ENCODE measurements at places on chromosomes 3 and 15.
A peak's percentile ranks its signal among the peaks of the same experiment; 100 is the strongest.

DNA sequence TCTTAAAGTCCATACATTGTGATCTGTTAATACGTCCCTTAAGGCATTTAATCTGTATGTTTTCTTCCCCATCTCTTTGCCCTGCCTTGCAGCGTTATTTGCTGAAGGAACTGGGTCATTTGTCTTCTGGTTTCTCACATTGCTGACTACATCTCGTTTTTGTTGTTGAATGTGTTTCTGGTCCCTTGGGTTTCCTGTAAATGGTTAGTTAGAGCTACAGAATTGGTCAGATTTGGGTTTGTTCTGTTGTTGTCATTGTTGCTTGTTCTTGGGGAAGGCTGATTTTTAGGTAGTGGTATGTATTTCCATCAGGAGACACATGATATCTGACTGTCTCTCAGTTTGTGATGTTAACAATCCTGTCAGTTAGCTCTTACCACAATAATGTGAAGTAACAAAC is 27.0 kb upstream of the ITPKA start:
- no peak for DNase-seq

GRCh38 chr3:40310705-40311104 is 1.2 kb downstream of the EIF1B start:
- no peak for DNase-seq

- DNase-seq = no peak
Measured at GRCh38 chr3:147655236-147655635, 246.1 kb downstream of the ZIC1 start.

DNA sequence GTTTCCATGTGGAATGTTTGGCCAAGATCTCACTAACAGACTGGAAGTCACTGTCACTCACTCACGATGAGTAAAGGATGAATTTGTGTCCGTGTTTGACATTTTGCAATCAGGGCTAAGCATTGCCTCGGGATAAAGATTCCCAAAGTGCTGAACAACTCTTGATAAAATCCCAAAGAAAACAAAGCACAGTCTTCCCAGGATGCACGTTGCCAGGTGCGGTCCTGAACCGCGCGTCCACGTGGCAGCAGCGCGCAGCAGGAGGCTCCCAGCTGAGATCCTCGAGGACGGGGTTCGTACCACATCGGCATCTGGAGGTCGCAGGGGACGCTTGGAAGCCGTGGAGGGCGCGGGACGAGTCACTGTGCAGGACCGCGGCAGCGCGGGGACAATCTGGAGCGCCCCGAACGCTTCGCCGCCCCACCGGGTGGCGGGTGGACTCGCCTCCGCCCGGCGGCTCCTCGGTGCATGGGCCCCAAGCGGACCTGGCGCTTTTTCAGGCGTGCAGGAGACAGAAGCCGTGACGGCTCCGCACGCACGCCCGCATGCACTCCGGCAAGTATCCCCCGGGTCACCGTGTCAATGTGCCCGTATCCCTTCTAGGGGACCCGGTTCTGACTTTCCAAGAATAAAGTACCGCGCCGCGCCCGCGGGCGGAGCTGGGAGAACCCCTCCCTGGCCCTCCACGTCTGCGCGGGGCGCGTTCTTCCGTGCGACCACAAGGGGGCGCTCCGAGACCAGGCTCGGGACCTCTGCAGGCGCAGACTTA is 17.7 kb downstream of the CPN2 start:
- DNase-seq = no peak

GRCh38 chr3:120773932-120774331 is 31.4 kb downstream of the GTF2E1 start:
- no peak for DNase-seq

- DNase-seq = no peak
Measured at GRCh38 chr3:16024548-16024947, 149.9 kb upstream of the GALNT15 start.

DNA sequence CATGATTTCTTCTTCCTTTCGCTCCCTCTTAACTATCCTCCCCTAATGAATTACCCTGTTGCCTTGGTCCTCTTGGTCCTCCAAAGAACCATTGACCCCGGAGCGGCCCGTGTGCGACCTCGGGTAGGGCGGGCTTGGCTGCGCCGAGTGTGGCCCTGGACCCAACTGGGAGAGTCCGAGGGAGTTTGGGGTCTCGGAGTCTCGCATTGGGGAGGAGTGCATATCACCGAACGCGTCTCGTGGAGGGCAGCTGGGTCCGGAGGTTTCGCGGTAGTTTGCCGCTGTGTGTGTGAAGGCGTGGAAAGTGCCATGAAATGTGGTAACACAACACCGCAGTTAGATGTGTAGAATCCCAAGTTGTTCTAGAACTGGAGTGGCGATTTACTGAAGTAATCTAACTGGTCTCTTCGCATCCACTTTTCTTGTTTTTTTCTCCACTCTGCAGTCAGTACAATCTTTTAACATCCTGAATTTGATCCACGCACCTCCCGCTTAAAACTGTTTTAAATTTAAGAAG is 363 bp downstream of the GTF2E1 start:
- no peak for DNase-seq

DNA sequence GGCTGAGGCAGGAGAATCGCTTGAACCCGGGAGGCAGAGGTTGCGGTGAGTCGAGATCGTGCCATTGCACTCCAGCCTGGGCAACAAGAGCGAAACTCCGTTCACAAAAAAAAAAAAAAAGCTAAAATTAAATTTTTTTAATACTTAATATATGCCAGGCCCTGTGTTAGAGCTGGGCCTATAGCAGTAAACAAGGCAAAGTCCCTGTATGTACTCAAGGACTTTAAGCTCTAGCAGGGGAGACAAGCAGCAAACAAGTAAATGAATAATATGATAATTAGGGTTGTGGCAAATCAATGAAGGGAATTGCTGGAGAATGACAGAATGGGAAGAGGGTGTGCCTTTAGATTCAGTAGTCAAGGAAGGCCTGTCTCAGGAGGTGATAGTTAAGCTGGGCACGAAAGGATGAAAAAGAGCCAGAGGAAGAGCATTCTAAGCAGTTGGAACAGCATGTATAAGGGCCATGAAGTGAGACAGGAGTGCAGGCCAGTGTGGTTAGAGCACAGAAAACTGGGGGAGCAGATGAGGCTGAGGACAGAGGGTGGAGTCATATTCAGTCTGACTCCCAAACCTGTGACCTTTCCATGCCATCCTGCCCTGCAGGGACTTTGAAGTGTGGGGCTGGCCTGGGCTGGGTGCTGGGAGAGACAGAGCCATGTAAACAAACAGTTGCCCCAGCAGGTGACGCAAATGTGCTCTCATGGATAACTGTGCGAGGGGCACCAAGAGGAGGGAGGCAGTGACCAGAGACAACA is 6.6 kb upstream of the RAF1 start:
- DNase-seq = peak; percentile 5

- DNase-seq = no peak
Measured at GRCh38 chr3:191260431-191261303, 61.6 kb downstream of the OSTN start.

GRCh38 chr3:111607240-111607920 is 12.2 kb upstream of the ZBED2 start:
- DNase-seq = no peak

DNA sequence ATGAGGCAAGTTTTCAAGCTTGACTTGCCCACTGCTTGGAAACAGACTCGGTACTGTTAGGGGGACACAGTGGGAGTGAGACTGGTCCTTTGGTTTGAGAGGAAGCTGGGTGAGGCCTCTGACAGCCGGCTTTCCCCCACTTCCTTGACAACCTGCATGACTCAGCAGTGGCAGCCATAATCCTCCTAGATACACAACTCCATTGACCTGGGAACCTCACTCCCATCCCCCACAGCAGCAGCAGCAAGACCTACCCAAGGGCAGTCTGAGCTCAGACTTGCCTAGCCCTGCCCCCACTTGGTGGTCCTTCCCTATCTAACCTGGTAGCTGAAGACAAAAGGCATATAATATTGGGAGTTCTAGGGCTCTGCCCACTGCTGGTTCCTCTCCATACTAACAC is 1043.5 kb upstream of the ALCAM start:
- no peak for DNase-seq

DNA sequence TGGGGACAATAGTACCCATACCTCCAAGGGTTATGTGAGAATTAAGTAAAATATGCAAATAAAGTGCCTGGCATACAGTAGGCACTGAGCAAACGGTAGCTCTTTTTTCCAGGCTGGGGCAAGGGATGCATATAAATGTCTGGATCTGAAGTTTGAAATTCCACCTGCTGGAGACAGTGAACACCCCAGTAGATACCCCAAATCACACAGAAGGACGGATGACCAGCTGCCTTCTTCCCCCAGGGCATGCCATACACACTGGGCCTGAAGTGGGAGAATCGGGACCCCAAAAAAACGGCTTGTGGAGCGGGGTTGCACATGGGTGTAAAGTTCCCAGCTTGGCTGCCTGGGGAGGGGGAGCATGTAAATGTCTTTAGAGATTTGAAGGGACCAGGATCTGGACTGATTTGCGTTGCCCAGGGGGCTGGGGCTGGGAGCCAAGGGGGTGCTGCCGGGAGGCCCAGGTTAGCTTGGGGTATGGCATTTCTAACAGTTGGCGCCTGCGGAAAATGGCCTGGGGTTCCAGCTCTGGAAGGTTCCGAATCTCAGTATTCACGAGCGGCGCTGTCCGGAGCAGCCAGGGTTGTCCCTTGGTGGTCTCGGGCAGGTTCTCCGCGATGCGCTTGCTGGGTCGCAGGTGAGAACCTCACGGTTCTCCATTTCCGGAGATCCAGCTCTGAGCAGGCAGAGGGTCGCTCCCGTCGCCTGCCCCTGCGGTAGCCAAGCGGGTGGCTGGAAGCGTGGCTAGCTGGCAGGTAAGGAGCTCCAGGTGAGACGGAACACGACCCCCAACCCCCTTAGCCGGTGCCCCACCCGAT is 42.6 kb upstream of the POLG start:
- no peak for DNase-seq

GRCh38 chr3:4983739-4984510 is 4.7 kb downstream of the BHLHE40 start:
- DNase-seq = no peak

- DNase-seq = no peak
Measured at GRCh38 chr3:30455840-30456239, 150.6 kb upstream of the TGFBR2 start.

GRCh38 chr15:32716915-32717425 is 834 bp upstream of the GREM1 start:
- no peak for DNase-seq

- DNase-seq = peak; percentile 35
Measured at GRCh38 chr3:4999531-5000184, 20.4 kb downstream of the BHLHE40 start.

- DNase-seq = no peak
Measured at GRCh38 chr3:111218615-111219014, 147.0 kb downstream of the NECTIN3 start.

DNA sequence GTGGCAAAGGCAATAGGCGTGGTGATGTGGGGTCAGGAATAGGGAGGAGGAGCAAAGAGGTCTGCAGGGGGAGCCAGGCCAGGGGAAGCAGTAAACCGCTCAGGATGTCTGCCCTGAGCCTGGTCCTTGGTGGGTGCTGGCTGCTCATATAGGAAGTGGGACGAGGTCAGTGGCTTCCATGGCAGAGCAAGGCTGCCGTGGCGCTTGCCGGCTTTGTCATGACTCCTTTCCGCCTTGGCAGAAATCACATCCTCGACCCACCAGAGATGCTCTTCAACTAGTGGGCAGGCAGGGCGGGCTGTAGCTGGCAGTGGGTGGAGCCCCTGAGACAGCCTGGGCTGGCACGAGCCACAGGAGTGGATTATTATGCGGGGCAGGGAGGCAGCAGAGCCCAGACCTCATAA is 13.1 kb upstream of the SKOR1 start:
- DNase-seq = no peak

GRCh38 chr3:50414616-50415015 is 55.3 kb upstream of the TMEM115 start:
- DNase-seq = no peak

GRCh38 chr3:157104928-157105652 is 54.9 kb downstream of the CCNL1 start:
- peak; percentile 63 for DNase-seq

- no peak for DNase-seq
Measured at GRCh38 chr3:195911041-195911945, 2.9 kb upstream of the TNK2 start.

- DNase-seq = no peak
Measured at GRCh38 chr3:69324362-69325025, 61.4 kb downstream of the FRMD4B start.

GRCh38 chr3:114122027-114122709 is 56.7 kb downstream of the DRD3 start:
- no peak for DNase-seq

DNA sequence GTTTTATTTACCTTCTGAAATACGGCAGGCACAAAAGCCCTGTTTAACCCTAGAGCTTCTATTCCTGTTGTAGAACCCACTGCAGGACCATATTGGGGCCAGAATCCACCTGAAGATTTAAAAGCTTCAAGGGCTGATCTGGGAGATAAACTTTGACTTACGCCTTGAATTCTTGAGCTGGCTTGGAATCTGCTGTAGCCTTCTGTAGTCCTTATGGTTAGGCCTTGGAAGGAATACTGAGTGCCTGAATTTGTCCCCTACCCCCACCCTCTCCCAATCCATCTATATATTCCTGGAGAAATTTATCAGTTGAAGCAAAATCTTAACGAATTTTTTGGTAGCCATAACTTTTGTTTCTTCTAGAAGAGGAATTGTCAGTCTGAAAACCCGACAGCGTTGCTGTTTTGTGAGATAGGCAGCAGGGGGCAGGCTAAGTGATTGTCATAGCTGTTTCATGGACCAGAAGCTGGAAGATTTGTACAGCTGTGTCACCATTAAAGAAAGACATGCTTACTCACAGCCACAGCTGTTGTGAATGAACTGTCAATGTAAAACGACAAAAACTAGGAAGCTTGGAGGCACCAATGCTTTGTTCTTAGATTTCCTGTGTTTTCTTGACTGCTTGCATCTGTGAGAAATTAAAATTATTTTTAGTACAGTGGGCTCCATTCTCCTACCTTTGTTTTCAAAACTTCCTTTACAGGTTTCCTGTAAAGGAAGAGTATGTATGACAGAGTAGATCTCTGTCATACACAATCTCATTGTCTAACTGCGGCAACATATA is 12.8 kb downstream of the LXN start:
- no peak for DNase-seq

DNA sequence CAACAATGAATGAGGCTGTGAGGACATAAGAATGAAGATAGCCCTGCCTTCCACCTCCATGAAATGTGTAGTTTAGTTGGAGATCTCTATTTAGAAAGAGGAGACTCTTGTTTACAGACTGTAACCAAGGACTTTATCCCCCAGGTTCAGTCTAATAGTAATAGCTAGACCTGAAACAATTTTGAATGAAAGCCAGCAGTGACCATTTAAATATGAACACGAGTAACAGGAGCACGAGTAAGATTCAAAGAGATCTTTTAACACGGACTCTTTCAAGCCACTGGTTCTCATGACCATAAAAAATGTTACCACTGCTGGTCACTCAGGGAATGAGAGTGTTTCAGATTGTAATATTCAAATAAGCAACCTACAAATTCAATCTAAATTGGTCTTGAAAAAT is 123.1 kb downstream of the FMN1 start:
- DNase-seq = no peak

GRCh38 chr3:112847692-112848091 is 1.0 kb upstream of the CD200R1L start:
- DNase-seq = no peak

- DNase-seq = no peak
Measured at GRCh38 chr15:53247041-53247708, 457.0 kb upstream of the ONECUT1 start.
